Astrocyte (in vitro differentiated cells and primary cell): ENCODE measurements at places on chromosomes 5 and 9.

- no peak overlapping the region for H3K27ac ChIP-seq
- peaks cover 8% of the 10 kb centered on the region for H3K4me1 ChIP-seq
- DNase-seq: no peak
- no peak overlapping the region for H3K4me3 ChIP-seq
- peaks cover 7% of the 10 kb centered on the region for H3K27me3 ChIP-seq
- no peaks in the 10 kb centered on the region for H3K36me3 ChIP-seq
Observed at GRCh38 chr9:33185858-33186257, 18.7 kb upstream of the B4GALT1 start.

GRCh38 chr9:76559286-76559685 lies 100.3 kb downstream of the GCNT1 start:
- H3K4me1 ChIP-seq: peaks cover 19% of the 10 kb centered on the region
- no peaks in the 10 kb centered on the region for H3K36me3 ChIP-seq
- H3K27ac ChIP-seq: no peak overlapping the region
- DNase-seq: no peak

DNA sequence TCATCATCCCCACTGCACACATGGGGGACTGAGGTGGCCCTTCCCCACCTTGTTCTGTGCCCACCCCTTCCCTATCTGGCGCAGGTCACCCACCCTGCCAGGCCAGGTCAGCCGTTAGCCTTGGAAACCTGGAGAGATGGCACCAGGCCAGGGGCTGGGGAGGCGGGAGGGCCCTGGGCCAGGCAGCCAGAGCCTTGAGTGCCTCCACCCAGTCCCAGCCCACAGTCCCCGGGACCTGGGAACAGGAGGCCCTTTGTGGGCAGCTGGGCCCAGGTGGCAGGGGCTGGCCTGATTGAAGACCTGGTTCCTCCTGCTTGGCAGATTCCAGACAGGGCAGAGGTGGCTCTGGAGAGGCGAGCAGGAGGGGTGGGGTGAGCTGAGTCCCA lies 70.6 kb downstream of the LRSAM1 start:
- peak overlapping the region; percentile 95 for H3K27ac ChIP-seq
- peaks cover 42% of the 10 kb centered on the region for H3K36me3 ChIP-seq
- no peak for DNase-seq
- H3K4me3 ChIP-seq: no peak overlapping the region
- peaks cover 74% of the 10 kb centered on the region for H3K4me1 ChIP-seq
- H3K27me3 ChIP-seq: no peaks in the 10 kb centered on the region

DNA sequence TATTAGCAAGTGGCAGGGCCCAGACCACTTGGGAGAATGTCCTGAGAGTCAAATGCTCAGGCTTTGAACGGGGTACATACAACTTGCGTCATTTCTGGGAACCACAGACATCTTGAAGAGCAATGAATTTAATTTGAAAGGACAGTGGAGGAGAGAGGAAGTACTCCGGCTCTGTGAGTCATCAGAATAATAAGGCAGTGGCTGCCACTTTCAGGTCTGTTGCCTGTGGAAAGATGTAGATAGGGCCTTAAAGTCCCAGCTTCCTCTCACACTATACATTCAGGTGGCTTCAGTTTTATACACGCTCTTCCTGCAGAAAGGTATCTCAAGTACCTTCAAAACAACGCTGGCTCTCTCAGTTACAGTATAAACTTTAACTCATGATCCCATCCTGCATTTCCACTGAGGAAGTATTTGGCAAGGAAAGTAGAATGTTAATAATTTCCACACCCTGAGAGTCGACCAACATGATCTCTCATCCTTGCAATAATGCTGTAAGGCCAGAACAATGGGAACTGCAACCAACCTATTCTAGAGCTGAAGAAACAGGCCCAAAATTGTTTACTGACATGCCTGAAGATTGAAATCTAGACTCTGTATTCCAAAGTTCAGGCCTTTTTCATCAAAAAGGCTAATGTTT lies 6.8 kb upstream of the PRUNE2 start:
- no peak overlapping the region for H3K4me3 ChIP-seq
- peaks cover 2% of the 10 kb centered on the region for H3K27me3 ChIP-seq
- peak; percentile 86 for DNase-seq
- H3K36me3 ChIP-seq: no peaks in the 10 kb centered on the region
- peaks cover 9% of the 10 kb centered on the region for H3K4me1 ChIP-seq

- no peaks in the 10 kb centered on the region for H3K4me1 ChIP-seq
- H3K36me3 ChIP-seq: no peaks in the 10 kb centered on the region
- H3K4me3 ChIP-seq: no peak overlapping the region
- no peak for DNase-seq
Observed at GRCh38 chr9:28887188-28887884, 1314.1 kb upstream of the C9orf72 start.

DNA sequence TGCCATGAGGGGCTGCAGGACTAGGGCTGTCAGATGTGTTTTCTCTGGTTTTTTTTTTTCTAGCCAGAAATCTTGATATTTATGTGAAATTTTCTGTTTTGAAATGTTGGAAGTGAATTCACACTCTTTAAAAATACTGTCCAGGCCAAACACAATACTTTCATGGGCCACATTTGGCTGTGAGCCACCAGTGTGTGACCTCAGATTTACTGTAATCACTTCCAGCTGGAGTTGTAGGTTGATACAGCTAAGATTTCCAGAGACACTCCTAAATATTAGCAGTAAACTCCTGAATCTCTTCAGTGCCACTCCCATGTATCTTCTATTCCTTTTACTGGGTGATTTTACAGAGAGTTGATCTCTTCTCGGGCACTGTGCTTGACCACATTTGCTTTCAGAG lies 92.2 kb upstream of the CKMT2 start:
- H3K27ac ChIP-seq: no peak overlapping the region
- H3K36me3 ChIP-seq: peaks cover 3% of the 10 kb centered on the region

DNA sequence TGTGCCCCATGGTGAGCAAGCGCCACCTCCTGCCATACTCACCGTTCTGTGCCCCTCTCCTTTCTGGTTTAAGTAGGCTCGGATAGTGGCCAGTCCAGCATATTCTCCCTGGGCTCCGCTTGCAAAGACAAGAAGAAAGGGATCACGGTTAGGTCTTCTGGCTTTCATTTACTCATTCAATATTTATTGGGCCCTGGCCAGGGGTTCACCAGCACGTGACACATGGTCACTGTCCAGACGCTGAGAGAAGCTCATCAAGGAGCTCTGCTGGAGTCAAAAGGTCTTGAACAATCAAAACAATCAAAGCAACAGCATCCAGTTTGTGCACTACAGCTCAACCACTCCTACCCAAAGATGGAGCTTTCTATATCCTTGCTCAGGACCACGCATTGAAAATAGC lies 80.2 kb downstream of the GLDC start:
- peak overlapping the region; percentile 100 for H3K27ac ChIP-seq
- H3K27me3 ChIP-seq: no peaks in the 10 kb centered on the region
- no peaks in the 10 kb centered on the region for H3K36me3 ChIP-seq
- no peak for DNase-seq

DNA sequence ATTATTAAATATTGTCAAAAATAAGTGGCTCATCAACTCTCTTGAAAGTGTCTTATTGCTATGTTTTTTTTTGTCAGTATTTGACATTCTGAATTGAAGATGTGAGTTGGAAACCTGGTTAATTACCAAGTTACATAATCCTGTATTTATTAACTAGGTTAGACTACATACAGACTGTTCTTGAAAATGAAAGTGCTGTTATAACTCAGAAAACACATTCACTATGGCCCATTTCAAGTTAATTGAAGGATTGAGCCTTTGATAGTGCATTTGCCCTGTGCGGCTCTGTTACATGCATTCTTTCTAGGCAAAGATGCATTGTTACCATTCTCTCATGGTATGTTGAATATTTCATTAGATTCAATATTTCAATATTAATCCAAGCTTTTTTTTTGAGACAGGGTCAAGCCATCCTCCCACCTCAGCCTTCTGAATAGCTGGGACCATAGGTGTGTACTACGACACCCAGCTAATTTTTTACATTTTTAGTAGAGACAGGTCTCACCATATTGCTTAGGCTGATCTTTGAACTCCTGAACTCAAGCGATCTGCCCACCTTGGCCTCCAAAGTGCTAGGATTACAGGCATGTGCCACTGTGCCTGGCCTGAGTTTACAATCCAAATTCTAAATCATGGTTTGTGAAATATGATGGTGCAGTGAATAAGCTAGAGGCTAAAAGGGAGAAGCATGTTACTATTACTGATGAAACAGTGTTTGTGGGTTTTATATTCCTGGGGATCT lies 10.0 kb downstream of the CTNNA1 start:
- DNase-seq: no peak
- H3K36me3 ChIP-seq: peaks cover 8% of the 10 kb centered on the region
- no peaks in the 10 kb centered on the region for H3K27me3 ChIP-seq
- H3K4me1 ChIP-seq: peaks cover 8% of the 10 kb centered on the region
- no peak overlapping the region for H3K4me3 ChIP-seq
- H3K27ac ChIP-seq: no peak overlapping the region

DNA sequence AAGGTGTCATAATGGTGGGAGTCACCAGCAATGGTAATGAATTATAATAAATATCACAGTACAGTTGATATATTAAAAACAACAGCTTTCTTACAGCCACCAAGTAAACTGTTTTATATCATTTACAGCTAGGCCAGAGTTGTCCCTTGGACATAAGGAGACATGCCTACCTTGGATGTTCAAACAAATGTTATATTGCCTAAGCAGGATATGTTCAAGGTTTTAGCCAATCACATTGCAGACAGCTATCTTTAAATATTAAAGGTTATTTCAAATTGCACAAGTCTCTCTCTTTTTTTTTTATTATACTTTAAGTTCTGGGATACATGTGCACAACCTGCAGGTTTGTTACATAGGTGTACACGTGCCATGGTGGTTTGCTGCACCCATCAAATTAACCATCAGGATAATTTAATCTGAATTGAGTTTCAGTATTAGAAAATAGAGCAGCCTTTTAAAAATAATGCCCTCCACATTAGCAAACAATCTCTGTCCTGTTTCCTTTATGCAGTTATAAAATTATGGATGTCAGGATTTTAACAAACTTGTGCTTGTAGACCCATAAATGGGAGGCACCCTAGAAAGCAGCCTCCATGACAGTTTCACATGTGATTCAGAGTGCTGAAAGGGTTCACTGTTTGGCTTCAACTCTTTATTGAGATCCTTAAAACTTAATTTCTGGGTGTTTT lies 340.7 kb downstream of the ARRDC3 start:
- no peak overlapping the region for H3K27ac ChIP-seq
- no peaks in the 10 kb centered on the region for H3K36me3 ChIP-seq
- DNase-seq: no peak
- H3K4me3 ChIP-seq: no peak overlapping the region
- no peaks in the 10 kb centered on the region for H3K27me3 ChIP-seq

- H3K36me3 ChIP-seq: no peaks in the 10 kb centered on the region
- H3K27me3 ChIP-seq: no peaks in the 10 kb centered on the region
- no peak overlapping the region for H3K4me3 ChIP-seq
- no peak for DNase-seq
- no peak overlapping the region for H3K27ac ChIP-seq
- H3K4me1 ChIP-seq: peaks cover 3% of the 10 kb centered on the region
Observed at GRCh38 chr5:68140763-68141162, 74.8 kb upstream of the PIK3R1 start.
